ENCODE measurements at places on chromosomes 13 and 19.
A peak's percentile ranks its signal among the peaks of the same experiment; 100 is the strongest.

DNA sequence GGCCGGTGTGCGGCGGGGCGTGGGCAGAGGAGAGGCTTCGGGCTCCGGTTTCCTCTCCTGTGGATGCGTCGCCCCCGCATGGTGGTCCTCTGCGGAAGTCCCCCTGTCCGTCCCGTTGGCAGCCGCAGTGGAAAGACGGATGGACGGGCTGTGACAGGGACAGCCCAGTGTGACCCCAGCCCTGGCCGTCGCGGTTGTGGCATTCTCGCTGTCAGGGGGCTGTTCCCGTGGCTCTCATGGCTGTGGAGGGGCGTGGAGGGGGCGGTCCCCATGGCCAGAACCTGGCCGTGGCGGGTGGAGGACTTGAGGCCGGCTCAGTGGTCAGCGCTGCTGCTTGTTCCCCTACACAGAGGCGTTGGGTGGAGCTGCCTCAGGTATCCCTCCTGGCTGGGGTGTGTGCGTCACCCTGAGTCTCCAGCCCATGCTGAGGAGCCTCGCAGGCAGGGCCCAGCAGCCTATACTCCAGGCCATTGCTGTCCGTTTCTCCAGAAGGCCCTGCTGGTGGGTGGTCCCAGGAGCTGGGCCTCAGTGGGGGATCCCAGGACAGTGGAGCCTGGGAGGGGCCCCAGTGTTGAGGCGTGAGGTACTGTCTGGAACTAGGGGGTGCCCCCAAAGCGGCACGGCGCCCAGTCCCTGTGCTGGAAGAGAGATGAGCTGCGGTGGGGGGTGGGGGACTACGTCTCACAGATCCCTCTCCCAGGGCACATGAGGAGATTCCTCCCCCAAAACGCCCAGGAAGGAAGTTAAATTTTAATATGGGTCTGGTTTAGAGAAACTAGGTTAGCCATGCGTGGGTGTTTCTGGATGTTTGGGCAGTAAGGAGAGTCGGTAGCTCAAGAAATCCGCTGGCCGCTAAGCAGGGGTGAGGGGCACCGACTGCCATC, 20.3 kb downstream of the CSNK1G2 start:
- no peak for DNase-seq

DNA sequence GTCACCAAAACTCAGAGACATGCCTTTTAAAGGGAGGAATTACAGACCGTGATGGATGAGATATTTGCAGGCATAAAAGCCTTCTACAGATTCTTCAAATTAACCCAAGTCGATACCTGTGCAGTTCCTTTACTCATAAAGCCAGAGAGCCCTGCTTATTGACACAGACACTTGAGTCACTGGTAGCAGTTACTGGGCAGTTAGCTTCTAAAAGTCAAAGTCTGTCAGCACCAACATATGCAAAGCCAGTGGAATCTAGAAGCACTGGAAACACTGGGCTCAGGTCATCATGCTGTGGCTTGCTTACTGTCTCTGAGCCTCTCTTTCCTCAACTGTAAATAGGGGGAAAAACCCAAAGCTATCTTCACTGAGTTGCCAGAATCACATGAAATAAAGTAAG, 25.7 kb upstream of the LRCH1 start:
- no peak for DNase-seq

- no peak for DNase-seq
Observed at GRCh38 chr19:40253611-40254092, 27.2 kb upstream of the CCNP start.

- DNase-seq = no peak
Observed at GRCh38 chr19:42051166-42052115, 18.6 kb downstream of the GRIK5 start.

DNA sequence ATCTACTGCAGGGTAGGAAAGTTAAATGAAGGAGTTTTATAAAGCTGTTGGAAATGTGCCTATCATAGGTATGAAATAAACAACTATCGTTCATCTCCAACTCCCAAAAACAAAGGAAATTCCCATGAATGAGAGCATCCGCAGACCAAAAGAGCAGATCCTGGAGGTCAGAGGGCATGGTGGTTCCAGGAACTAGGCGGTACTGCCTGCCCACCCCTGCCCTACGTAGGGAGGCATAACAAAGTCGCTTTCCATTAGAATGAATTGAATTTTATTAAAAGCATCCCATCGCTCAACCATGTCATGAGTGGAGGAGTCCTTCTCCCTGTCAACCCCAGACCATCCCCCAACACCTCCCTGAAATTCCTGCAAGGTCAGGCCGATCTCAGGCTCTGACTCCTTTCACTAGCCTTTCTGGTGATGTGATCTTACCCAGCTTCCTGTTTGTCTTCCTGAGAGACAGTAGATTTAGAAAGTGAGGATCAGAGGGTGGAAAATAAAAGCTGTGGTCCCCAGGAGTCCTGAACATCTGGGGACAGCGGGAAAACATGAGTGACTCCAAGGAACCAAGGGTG, at the start of gene CLEC4M:
TSS of gene CLEC4M (plus strand) at position 525 of the 575 bp plus-strand sequence. CDS start at position 549, 24 bp downstream.
- DNase-seq = no peak

DNA sequence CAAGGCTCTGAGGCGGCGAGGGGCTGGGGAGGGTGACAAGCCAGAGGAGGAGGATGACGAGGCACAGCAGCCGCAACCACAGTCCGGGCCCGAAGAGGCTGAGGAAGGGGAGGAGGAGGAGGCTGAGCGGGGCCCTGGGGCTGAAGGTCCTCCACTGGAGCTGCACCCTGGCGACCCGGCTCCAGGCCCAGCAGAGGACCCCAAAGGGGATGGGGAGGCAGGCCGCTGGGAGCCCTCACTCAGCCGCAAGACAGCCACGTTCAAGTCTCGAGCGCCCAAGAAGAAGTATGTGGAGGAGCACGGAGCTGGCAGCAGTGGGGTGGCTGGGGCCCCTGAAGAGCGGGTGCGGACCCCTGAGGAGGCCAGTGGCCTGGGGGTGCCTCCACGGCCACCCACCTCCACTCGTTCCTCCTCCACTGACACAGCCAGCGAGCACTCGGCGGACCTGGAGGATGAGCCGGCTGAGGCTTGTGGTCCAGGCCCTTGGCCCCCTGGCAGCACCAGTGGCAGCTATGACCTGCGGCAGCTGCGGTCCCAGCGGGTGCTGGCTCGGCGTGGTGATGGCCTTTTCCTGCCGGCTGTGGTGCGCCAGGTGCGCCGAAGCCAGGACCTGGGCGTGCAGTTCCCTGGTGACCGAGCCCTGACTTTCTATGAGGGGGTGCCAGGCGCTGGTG, 2.9 kb downstream of the CIC start:
- no peak for DNase-seq

GRCh38 chr19:23993440-23993839, 78.8 kb downstream of the ZNF726 start:
- no peak for DNase-seq

- DNase-seq = no peak
Observed at GRCh38 chr13:28181413-28181812, 43.1 kb downstream of the PAN3 start.

DNA sequence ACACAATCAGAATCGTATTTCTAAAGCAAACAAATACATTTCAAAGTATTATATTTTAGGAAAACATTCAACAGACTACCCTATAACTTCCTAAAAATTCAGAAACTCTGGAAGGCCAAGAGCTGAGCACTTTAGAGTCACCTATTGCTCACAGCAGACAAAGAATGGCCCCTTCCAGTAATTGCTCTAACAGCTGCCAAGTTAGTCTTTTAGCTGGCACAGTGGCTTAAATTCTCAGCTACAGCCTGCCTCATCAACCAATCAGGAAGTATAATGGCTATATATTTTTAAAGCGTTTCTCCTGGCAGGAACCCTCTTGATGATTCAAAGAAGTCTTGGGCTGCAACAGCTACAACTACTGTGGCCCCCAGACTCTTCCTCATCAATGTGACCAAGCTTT, 14.9 kb upstream of the SLITRK5 start:
- no peak for DNase-seq

- no peak for DNase-seq
Observed at GRCh38 chr13:75838366-75839005, 202.4 kb downstream of the LMO7 start.

- DNase-seq = no peak
Observed at GRCh38 chr19:1524287-1524971, 552 bp downstream of the PLK5 start.

- no peak for DNase-seq
Observed at GRCh38 chr13:30303269-30303668, 4.1 kb downstream of the KATNAL1 start.

GRCh38 chr13:29886446-29886845, 36.0 kb upstream of the UBL3 start:
- DNase-seq = no peak

- DNase-seq = no peak
Observed at GRCh38 chr13:98652721-98653462, 76.0 kb upstream of the STK24 start.

- DNase-seq = no peak
Observed at GRCh38 chr13:110685305-110686020, 20.5 kb downstream of the CARS2 start.

- DNase-seq = no peak
Observed at GRCh38 chr13:26050568-26051230, 1.1 kb downstream of the SHISA2 start.

- no peak for DNase-seq
Observed at GRCh38 chr19:40213251-40213829, 4.8 kb downstream of the TTC9B start.

DNA sequence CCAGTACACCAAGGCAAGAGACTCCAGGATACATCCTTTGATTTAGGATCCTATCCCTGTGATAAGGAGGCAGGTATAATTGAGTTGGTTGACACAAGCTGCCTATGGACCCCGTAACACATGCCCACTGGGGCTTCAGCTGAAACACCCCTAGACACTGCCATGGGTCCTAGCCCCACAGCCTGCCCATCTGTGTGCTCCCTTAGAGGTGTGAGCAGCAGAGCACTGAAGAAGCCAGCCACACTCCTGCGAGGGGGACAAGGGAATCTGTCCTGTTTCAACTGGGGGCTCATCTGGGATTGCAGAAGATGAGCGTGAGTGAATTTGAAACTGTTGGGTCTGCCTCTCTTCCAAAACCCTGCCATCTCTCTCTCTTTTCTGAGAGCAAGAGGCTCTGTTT, 385.9 kb upstream of the SLITRK6 start:
- no peak for DNase-seq

GRCh38 chr13:27955014-27955591, 14.0 kb downstream of the CDX2 start:
- peak; percentile 28 for DNase-seq

DNA sequence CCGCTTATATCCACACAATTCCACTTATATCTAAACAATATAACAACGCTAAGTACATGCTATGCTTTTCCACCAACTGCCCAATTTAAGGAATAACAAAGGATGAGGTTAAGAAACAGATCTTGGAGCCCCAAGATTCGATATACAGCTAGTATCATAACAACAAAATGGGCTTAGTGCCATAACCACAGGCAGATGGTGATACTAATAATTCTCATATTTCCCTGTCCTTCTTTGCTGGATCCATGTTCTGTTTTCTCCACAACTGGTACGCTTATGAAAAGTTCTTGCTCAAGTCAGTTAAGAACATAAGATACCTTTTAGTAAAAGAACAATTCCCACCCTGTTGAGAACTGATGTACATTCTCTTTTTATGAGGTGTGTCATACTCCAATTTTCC, 33.9 kb downstream of the CAB39L start:
- DNase-seq = no peak

DNA sequence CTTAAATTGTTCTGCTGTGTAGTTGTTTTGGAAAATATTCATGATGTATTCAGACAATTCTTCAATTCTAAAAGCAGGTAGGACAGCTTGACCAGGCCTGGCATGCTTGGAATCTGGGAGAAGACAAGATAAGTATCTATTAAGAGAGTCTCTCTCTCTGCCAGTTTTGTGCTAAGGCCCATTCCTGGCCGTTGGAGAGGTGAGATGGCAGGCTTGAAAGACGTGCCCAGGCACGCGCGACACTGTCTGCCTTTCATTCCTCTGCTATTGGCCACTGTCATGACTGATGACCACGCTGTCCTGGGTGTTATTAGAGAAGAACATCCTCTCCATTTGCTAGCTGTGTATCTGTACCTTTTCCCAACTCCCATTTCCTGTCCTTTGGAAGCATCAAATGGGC, 90.3 kb downstream of the LHFPL6 start:
- no peak for DNase-seq

DNA sequence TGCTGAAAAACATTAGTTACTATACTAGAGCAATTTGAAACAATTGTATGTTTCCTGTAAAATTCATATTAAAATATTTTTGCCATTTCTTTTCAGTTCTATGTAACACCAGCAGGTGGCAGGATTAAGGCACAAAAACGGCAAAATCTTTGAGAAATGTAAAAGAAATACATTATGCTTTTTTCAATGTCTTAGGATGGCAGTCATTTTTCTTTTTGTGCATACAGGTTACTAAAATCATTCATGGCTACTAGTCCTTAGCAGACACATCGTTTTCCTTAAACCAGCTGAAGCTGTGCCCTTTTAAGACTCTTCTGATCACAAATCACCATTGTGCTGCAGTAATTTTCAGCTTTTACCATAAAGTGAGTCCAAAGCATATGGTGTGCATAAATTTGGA, 800.7 kb upstream of the SLITRK5 start:
- DNase-seq = peak; percentile 3

DNA sequence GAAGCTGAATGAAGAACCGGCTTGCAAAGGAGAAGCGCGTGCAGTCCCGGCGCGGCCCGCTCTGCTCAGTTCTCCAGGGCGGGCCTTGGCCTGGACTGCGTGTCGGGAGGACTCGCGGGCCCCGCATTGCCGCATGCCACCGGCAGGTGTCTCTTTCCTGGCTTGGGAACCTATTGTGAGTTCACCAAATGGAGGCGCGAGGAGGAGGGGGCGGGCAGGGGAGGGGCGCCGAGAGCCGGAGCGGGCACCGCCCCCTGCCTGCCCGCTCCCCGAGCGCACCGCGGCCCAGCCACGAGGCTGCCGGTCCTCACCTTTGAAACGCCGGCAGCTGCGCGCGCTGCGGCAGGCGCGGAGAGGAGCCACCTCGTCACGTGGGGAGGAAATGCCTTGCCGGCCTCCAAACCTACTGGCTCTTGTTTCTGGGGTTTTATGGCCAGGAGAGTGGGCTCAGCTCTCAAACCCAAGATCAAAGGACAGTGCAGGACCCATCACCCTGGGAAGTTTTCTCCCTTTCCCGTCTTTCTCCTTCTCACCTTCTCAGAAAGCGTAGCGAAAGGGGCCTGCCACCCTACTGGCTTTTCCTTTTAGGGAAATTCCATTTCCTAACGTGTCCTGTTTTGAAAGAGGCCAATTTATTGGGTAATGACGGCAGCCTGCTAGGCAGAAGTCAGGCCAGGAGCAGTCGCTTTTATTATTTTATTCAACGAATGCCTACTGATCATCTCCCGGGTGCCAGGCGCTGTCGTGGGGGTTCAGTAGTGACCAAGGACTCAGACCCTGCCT, 13.8 kb upstream of the UBE2L5 start:
- peak; percentile 91 for DNase-seq
